ENCODE measurements at places on chromosomes 1 and 21. TPM values are rescaled to one million over a fixed set of nuclear protein-coding genes. Genes with fewer than 3 reads are reported as not detected.

GRCh38 chr1:87121711-87122163, 206.9 kb upstream of the LMO4 start:
- H3K4me3 ChIP-seq = no peak overlapping the region
- DNase-seq = no peak
- no peak overlapping the region for H3K27ac ChIP-seq
- H3K36me3 ChIP-seq = no peaks in the 10 kb centered on the region
- H3K27me3 ChIP-seq = no peaks in the 10 kb centered on the region
- H3K4me1 ChIP-seq = peaks cover 14% of the 10 kb centered on the region

DNA sequence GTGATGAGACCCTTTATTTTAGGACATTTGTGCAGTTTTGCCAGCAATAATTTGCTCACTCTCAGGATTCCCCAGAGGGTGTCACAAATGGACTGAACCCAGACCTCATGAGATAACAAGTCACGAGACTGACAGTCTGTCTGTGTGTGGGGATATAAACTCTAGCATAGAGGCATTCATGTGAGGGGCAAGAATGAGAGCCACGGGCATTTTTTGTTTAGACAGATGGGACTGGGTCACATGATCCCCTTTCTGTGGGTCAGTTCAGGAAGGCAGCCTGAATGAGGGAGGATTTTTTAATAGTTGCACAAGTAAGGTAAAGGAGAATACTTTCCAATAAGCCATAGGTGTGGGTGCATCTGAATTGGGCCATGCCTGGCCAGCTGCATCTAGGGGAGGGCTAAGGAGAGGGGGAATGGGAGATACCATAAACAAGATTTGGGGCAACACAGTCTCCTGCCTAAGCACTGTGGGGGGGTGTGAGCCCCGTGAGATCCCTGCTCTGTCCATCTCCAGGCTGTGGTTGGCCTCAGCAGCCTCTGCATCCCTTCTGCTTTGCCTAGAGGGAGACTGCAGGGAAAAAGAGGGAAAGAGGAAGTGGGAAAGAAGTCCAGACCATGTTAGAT, 66.6 kb downstream of the NAV1 start:
- DNase-seq = no peak
- H3K27ac ChIP-seq = peak overlapping the region; percentile 86
- no peak overlapping the region for H3K4me3 ChIP-seq
- H3K27me3 ChIP-seq = no peaks in the 10 kb centered on the region
- no peaks in the 10 kb centered on the region for H3K36me3 ChIP-seq

DNA sequence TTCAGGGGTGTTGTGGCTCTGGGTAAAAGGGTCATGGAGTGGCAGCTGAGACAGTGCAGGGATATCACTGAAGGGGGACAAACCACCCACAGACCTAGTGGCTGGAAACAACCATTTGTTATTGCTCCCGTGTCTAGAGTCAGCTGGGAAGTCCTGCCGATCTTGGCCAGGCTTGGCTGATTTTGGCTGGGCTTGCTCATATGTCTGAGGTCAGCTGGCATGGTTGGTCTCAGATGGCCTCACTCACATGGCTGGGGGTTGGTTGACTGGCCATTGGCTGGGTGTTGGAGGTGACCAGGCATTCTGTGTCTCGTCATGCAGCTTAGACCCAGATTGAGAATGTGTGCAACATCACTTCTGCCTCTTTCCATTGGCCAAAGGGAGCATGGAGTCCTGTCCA, 203.8 kb upstream of the POU3F1 start:
- H3K4me1 ChIP-seq = peaks cover 6% of the 10 kb centered on the region
- H3K36me3 ChIP-seq = no peaks in the 10 kb centered on the region
- H3K27ac ChIP-seq = no peak overlapping the region
- no peak for DNase-seq
- H3K4me3 ChIP-seq = no peak overlapping the region

DNA sequence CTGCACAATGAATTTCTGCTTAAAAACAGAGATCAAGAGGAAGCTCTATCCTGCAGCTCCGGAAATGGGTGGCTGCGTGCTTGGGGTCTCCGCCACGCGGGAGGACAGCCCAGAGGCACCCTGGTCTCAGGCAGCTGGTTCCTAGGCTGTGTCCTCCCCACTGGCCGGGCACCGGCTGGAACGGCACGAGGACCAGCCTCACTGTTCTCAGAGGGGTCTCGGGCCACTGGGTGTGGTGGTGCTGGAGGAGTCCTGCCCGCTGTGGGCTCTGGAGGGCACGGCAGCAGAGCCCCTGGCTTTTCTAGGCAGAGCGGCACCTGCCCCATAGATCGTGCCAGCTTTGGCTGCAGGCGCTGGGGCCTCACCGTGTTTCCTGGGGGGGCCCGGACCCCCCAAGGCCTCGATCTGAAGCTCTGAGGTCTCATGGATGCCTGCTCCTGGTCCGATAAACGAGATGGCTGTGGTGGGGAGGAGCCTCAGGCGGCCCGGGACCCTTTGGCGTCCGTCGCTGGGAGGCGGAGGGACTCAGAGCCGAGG, 8.2 kb upstream of the RNF223 start:
- H3K27ac ChIP-seq = no peak overlapping the region
- H3K4me3 ChIP-seq = no peak overlapping the region
- peak; percentile 81 for DNase-seq
- peaks cover 3% of the 10 kb centered on the region for H3K36me3 ChIP-seq
- H3K4me1 ChIP-seq = peaks cover 9% of the 10 kb centered on the region

GRCh38 chr21:35810431-35810970, 249.8 kb downstream of the SETD4 start:
- no peak overlapping the region for H3K4me3 ChIP-seq
- no peaks in the 10 kb centered on the region for H3K4me1 ChIP-seq
- DNase-seq = no peak
- no peak overlapping the region for H3K27ac ChIP-seq
- no peaks in the 10 kb centered on the region for H3K36me3 ChIP-seq
- peaks cover 3% of the 10 kb centered on the region for H3K27me3 ChIP-seq

- H3K4me3 ChIP-seq = peak overlapping the region; percentile 73
- H3K27ac ChIP-seq = no peak overlapping the region
- no peak for DNase-seq
- no peaks in the 10 kb centered on the region for H3K27me3 ChIP-seq
- peaks cover 41% of the 10 kb centered on the region for H3K4me1 ChIP-seq
These were observed 743 bp downstream of the PHF13 start for GRCh38 chr1:6614019-6614928.

GRCh38 chr21:46077674-46078101, 20.2 kb upstream of the COL6A2 start:
- H3K27me3 ChIP-seq = no peaks in the 10 kb centered on the region
- H3K4me3 ChIP-seq = no peak overlapping the region
- no peak overlapping the region for H3K27ac ChIP-seq
- H3K4me1 ChIP-seq = peaks cover 36% of the 10 kb centered on the region

DNA sequence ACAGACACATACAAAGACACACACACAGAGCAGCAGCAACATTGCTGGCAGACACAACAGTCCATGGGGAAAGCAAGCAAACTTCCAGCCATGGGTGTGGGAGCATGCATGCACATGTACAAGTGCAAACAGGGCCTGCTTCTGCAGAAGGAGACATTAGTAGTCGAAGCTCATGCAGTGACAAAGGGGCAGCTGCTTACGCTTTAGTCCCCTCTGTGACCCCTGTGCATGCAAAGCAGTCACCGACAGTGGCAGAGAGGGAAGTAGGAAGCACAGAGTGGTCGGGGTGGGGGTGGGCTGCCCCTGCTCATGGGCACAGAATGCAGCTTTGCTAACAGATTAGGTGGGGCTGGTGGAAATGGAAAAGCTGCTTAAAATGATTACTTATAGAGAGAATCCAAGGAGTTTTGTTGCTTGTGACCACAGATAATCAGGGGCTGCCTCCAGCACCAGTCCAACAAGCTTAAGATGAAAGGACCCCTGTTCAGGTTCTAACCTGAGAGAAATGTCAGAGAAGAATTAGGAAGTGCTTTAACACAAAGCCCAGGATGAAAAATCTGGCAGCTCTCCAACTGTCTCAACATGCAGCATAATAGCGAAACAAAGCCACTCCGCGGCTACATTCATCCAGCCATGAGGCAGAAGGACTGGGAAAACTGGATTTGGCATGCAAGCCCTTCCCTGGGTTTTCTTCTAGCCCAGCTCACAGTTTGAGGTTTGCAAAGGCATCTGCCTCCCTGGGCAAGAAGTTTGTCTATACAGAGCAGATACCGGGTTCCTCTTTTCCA, 378.9 kb downstream of the KCNH1 start:
- H3K4me3 ChIP-seq = no peak overlapping the region
- peaks cover 2% of the 10 kb centered on the region for H3K4me1 ChIP-seq
- DNase-seq = no peak
- H3K36me3 ChIP-seq = no peaks in the 10 kb centered on the region
- H3K27ac ChIP-seq = no peak overlapping the region

- no peak for DNase-seq
- H3K27me3 ChIP-seq = peaks cover 9% of the 10 kb centered on the region
- no peak overlapping the region for H3K27ac ChIP-seq
- no peaks in the 10 kb centered on the region for H3K36me3 ChIP-seq
- peaks cover 18% of the 10 kb centered on the region for H3K4me1 ChIP-seq
- no peak overlapping the region for H3K4me3 ChIP-seq
These were observed 38.6 kb upstream of the TSPEAR start for GRCh38 chr21:44749759-44750674.

DNA sequence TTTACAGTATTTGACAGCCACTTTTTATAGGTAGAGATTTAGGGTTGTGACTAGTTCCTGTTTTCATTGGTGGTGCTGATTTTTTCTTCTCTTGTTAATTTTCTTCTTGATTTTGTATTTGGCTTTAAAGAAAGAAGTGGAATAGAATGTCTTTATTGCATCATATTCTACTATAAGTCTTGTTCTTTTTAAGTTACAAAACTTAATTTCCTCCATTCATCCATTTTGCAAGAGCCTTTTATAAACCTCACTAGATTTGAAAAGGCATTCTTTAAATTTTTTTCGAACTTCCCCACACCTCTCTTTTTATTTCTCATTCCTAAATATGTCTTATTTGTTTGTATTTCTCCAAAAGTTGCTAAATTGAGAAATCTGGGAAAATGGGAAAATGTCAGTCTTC, 1368.6 kb upstream of the ADGRL4 start:
- H3K27ac ChIP-seq = peak overlapping the region; percentile 63
- no peak overlapping the region for H3K4me3 ChIP-seq
- H3K27me3 ChIP-seq = no peaks in the 10 kb centered on the region

DNA sequence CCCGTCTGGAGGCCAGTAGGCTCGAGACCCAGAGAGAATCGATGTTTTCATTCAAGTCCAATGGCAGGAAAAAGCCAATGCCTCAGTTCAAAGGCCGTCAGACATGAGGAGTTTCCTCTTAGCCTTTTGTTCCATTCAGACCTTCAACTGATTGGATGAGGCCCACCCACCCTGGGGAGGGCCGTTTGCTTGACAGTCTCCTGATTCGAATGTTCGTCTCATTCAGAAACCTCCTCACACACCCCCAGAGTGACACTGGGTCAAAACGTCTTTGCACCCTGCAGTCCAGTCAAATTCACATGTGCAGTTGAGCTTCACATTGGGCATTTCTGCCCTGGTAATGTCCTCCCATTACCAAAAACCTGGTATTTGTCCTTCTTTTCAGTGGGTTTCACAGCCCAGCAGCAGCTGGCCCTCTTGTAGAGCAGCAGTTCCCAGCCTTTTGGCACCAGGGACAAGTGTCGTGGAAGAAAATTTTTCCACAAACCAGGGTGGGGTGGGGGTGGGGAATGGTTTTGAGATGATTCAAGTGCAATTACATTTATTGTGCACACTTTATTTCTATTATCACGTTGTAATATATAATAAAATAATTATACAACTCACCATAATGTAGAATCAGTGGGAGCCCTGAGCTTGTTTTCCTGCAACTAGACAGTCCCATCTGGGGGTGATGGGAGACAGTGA, 40.1 kb downstream of the RSPH1 start:
- H3K27ac ChIP-seq = no peak overlapping the region
- DNase-seq = no peak
- H3K4me3 ChIP-seq = no peak overlapping the region

DNA sequence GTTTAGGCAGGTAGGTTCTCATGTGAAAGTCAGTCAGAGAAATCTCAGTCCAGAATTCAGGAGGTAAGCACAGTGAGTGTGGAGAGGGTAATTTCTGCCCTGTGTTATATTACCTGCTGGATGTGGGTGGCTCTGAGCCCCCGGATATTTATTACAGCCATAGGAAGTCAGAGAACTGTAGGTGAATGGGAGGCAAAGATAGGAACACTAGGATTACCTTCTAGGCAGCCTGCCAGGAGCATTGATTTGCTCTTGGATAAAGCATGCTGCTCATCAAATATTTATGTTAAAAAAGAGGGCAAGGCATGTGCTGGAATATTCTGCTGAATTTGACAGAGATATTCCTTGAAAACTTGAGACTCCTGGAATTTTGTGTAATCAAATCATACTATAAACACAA, 8.5 kb downstream of the GNG12 start:
- H3K27ac ChIP-seq = no peak overlapping the region
- H3K36me3 ChIP-seq = peaks cover 2% of the 10 kb centered on the region
- H3K27me3 ChIP-seq = no peaks in the 10 kb centered on the region
- H3K4me3 ChIP-seq = no peak overlapping the region
- no peak for DNase-seq
- H3K4me1 ChIP-seq = peaks cover 25% of the 10 kb centered on the region

GRCh38 chr1:203871114-203871880, 9.9 kb downstream of the SNRPE start:
- peaks cover 15% of the 10 kb centered on the region for H3K36me3 ChIP-seq
- no peak for DNase-seq
- no peaks in the 10 kb centered on the region for H3K27me3 ChIP-seq

GRCh38 chr1:29800522-29800956, 564.2 kb downstream of the PTPRU start:
- DNase-seq = no peak
- H3K27ac ChIP-seq = no peak overlapping the region
- no peaks in the 10 kb centered on the region for H3K4me1 ChIP-seq
- no peaks in the 10 kb centered on the region for H3K36me3 ChIP-seq
- peaks cover 5% of the 10 kb centered on the region for H3K27me3 ChIP-seq

GRCh38 chr1:65725064-65725463, 67.6 kb upstream of the PDE4B start:
- H3K27ac ChIP-seq = no peak overlapping the region
- no peak for DNase-seq
- no peak overlapping the region for H3K4me3 ChIP-seq
- H3K36me3 ChIP-seq = no peaks in the 10 kb centered on the region
- no peaks in the 10 kb centered on the region for H3K4me1 ChIP-seq

The ASPM gene
- 8.9 TPM for total RNA-seq

The UBAP2L gene
- 224 TPM for total RNA-seq

The HSPA6 gene
- total RNA-seq = not detected

The CALML6 gene
- 2.7 TPM for total RNA-seq

The CFAP126 gene
- total RNA-seq = not detected

The E2F2 gene
- 1.3 TPM for total RNA-seq

The FMN2 gene
- 9.3 TPM for total RNA-seq

The CASZ1 gene
- total RNA-seq = 1.2 TPM

The ERICH3 gene
- total RNA-seq = not detected

The C1orf94 gene
- not detected for total RNA-seq

The NLRP3 gene
- total RNA-seq = 0.16 TPM

The VANGL2 gene
- total RNA-seq = 17.7 TPM

The LCE3D gene
- not detected for total RNA-seq
